Right cardiac atrium (tissue), 5 donors: ENCODE measurements at places on chromosomes 13 and 19.

DNA sequence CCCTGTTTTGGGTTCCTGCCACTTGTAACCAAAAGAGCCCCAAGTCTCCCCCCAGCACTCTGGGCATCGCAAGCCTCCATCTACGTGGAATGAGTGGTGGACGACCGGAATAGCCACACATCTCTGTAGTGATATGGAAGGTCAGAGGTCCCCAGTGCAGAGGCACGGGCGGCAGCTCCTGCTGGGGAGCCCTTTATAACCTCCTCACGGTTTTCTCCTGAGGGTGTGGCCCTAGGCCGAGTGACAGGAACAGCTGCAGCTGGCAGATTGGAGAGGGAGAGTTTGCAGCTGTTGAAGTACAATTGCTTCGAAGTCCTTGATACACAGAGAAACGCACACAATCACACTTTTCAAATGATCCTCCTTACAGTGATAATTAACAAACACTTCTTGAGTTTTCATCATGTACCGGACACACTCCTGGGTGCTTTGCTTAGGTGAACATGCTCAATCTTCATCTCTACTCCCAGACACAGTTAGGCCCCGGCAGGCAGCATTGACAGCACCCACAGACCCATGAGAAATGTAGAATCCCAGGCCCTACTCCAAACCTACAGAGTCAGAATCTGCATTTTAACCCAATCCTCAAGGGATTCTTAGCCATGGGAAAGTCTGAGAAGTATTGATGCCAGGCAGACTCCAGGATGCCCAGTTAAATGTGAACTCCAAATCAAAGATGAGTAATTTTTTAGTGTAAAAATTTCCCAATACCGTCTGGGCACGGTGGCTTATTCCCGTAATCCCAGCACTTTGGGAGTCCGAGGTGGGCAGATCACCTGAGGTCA, 4.9 kb upstream of the ZNF787 start:
- no peak for DNase-seq

DNA sequence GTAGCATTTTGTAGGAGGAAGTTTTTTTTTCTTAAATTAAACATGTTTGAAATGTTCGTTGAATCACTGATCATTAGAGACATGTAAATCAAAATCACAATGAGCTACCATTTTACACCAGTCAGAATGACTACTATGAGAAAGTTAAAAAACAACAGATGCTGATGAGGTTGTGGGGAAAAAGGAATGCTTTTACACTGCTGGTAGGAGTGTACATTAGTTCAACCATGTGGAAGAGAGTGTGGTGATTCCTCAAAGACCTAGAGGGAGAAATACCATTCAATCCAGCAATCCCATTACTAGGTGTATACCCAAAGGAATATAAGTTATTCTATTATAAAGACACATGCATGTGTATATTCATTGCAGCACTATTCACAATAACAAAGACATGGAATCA, 122.0 kb upstream of the ARGLU1 start:
- DNase-seq: no peak

- no peak for DNase-seq
Observed at GRCh38 chr13:42985312-42986175, 6.5 kb downstream of the EPSTI1 start.

DNA sequence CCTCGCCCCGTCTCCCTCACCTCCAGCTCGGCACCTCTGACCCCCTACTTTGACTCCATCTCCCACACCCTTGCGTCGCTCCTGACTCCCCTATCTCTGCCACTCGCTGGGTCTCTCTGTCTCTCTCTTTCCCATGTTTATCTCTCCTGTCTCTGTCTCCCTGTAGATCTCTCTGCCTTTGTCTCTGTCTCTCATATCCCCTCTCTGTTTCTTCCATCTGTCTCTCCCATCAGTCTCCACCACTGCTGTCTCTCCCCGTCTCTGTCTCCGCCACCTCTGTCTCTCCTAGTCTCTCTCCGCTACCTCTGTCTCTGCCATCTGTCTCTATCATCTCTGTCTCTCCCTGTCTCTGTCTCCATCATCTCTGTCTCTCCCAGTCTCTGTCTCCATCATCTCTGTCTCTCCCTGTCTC, 12.4 kb upstream of the BBC3 start:
- DNase-seq: no peak

DNA sequence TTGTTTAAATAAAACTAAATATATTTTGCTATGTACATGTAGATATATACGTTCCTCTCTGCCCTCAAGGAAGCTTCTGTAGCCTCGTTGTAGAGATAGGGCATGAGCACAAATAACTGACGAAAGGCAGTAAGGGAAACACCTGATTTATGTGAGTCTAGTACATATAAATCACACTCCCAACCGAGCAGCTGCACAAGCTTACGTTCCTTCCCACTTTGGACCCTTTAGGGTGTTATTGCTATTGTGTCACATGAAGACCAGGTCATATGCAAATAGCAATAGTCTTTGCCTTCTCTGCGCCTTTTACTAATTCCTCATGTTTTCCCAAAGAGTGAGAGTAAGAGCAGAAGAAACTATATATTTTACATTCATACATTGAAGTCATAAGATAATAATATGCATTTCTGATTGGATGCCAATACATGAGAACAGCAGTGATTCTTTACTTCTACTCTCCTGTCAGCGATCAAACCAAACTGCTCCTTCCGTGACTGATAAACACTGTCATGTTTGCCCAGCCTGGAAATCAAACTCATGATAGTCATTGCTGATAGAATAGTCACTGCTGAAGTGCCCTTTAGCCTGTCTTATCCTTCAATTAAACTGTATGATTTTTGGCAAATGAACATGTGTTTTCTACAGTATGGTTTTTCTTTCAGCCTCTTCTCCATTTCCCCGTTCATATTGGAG, 127.2 kb upstream of the MAB21L1 start:
- no peak for DNase-seq
